GM23338 (cell line): ENCODE measurements at places on chromosomes 5 and 9. TPM values are rescaled to one million over a fixed set of nuclear protein-coding genes. Genes with fewer than 3 reads are reported as not detected.

GRCh38 chr9:129270205-129270604 lies 92.1 kb upstream of the IER5L start:
- no peaks in the 10 kb centered on the region for H3K27me3 ChIP-seq
- H3K4me1 ChIP-seq = peaks cover 3% of the 10 kb centered on the region; the same call in 1 of the 2 replicates
- DNase-seq = no peak
- H3K4me3 ChIP-seq = no peak overlapping the region

FGFR4 gene
- 145 and 150 TPM in 2 replicates for total RNA-seq

GRCh38 chr5:98299435-98299834 lies 474.0 kb upstream of the RGMB start:
- H3K27ac ChIP-seq = no peak overlapping the region
- no peak overlapping the region for H3K4me3 ChIP-seq
- H3K36me3 ChIP-seq = no peaks in the 10 kb centered on the region
- no peaks in the 10 kb centered on the region for H3K27me3 ChIP-seq

GRCh38 chr9:18114559-18115475 lies 359.1 kb upstream of the ADAMTSL1 start:
- DNase-seq = no peak
- H3K27ac ChIP-seq = no peak overlapping the region
- H3K36me3 ChIP-seq = no peaks in the 10 kb centered on the region
- no peaks in the 10 kb centered on the region for H3K4me1 ChIP-seq
- H3K4me3 ChIP-seq = no peak overlapping the region

KLF4 gene
- total RNA-seq = 26.8 and 29.8 TPM in 2 replicates

DNA sequence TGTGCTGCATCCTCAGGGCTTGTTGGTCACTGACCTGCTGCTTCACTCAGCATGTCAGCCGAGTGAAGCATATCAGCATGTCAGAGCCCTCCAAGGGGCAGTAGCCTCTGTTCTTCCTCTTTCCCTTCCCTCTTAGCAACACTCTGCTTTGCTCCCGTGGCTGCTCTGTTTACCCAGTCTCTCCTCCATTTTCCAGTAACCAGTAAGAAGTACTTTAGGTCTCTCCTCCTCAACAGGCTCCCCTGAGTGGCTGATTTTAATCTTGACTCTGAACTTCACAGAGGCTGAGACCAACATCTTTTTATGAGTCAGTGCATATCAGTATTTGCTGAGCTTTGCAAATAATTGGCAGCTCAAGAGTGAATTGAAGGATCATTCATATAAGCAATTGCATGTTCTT lies 18.6 kb upstream of the ADRB2 start:
- H3K27ac ChIP-seq = no peak overlapping the region
- no peaks in the 10 kb centered on the region for H3K36me3 ChIP-seq
- DNase-seq = no peak
- no peaks in the 10 kb centered on the region for H3K4me1 ChIP-seq
- H3K27me3 ChIP-seq = no peaks in the 10 kb centered on the region
